ENCODE measurements at places on chromosomes 6 and 20. TPM values are rescaled to one million over a fixed set of nuclear protein-coding genes. Genes with fewer than 3 reads are reported as not detected.

The MYL9 gene
- 8.0 TPM for total RNA-seq

GRCh38 chr6:101011186-101011585 lies 130.1 kb upstream of the ASCC3 start:
- no peak for DNase-seq
- peaks cover 29% of the 10 kb centered on the region for H3K4me1 ChIP-seq
- H3K27me3 ChIP-seq, result no peaks in the 10 kb centered on the region
- no peaks in the 10 kb centered on the region for H3K36me3 ChIP-seq
- peak overlapping the region; percentile 24 for H3K4me3 ChIP-seq

- no peak overlapping the region for H3K4me3 ChIP-seq
- H3K27ac ChIP-seq, result no peak overlapping the region
- DNase-seq, result no peak
- peaks cover 35% of the 10 kb centered on the region for H3K36me3 ChIP-seq
- no peaks in the 10 kb centered on the region for H3K27me3 ChIP-seq
These were observed 32.0 kb downstream of the TMEM242 start for GRCh38 chr6:157291356-157291755.

- H3K4me1 ChIP-seq, result no peaks in the 10 kb centered on the region
- no peaks in the 10 kb centered on the region for H3K27me3 ChIP-seq
- DNase-seq, result no peak
- no peak overlapping the region for H3K4me3 ChIP-seq
These were observed 68.3 kb upstream of the ASF1A start for GRCh38 chr6:118825661-118826060.

- H3K4me3 ChIP-seq, result no peak overlapping the region
- H3K4me1 ChIP-seq, result no peaks in the 10 kb centered on the region
- no peak for DNase-seq
- H3K27me3 ChIP-seq, result no peaks in the 10 kb centered on the region
These were observed 606.5 kb downstream of the HACE1 start for GRCh38 chr6:104253236-104253635.

DNA sequence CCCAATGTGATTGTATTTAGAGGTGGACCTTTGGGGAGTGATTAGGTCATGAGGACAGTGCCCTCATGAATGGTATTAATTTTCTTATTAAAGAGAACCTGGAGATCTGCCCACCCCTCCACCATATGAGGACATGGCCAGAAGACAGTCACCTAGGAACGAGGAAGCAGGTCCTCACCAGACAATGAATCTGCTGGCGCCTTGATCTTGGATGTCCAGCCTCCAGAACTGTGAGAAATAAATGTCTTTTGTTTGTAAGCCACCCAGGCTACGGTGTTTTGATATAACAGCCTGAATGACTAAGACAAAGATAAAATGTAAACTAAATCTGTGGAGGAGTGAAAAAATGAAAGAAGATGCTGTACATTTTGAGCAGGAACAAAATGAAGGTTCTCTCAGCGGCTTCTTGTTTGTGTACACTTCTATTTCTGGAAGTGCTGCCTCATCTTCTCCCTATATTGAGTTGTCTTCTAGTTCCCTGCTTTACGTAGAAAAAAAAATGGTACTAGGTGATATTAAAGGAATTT lies 1.5 kb upstream of the IPCEF1 start:
- H3K4me1 ChIP-seq, result peaks cover 41% of the 10 kb centered on the region
- peaks cover 2% of the 10 kb centered on the region for H3K27me3 ChIP-seq
- H3K27ac ChIP-seq, result no peak overlapping the region
- DNase-seq, result no peak
- H3K4me3 ChIP-seq, result no peak overlapping the region
- no peaks in the 10 kb centered on the region for H3K36me3 ChIP-seq

GRCh38 chr6:30219244-30219643 lies 6.0 kb upstream of the TRIM26 start:
- H3K27me3 ChIP-seq, result peaks cover 3% of the 10 kb centered on the region
- H3K27ac ChIP-seq, result no peak overlapping the region
- H3K4me3 ChIP-seq, result no peak overlapping the region
- DNase-seq, result no peak
- H3K36me3 ChIP-seq, result peaks cover 6% of the 10 kb centered on the region

All from activated B cell treated with CpG ODN at 0.5 μM for 24 hours (primary cell).